ENCODE measurements at places on chromosomes 12 and 14. TPM values are rescaled to one million over a fixed set of nuclear protein-coding genes. Genes with fewer than 3 reads are reported as not detected.
A peak's percentile ranks its signal among the peaks of the same experiment; 100 is the strongest.

The SLCO1C1 gene
- not detected for total RNA-seq

The CLEC4A gene
- total RNA-seq: 0.55 TPM

DNA sequence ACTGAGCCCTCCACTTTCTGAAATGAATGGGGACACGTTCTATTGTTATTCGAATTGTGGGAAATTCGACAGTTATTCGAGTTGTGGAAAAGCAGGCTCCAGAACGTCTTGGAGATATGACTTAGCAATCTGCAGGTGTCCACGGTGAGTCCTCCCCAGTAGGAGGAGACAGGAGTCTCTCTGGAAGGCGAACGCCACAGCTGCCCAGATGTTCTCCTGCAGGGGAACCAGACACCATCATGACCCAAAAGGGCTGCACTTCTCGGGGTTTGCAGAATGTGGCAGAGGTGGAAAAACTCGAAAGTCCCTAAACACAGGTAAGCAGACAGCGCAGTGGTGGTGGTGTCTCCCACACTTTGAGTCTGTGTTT lies 363.6 kb upstream of the SFSWAP start:
- H3K4me3 ChIP-seq: no peak overlapping the region
- H3K27ac ChIP-seq: no peak overlapping the region
- DNase-seq: no peak
- H3K36me3 ChIP-seq: no peaks in the 10 kb centered on the region

- H3K4me3 ChIP-seq: no peak overlapping the region
- peak overlapping the region; percentile 14 for H3K27ac ChIP-seq
- H3K27me3 ChIP-seq: no peaks in the 10 kb centered on the region
- H3K4me1 ChIP-seq: no peaks in the 10 kb centered on the region
- H3K36me3 ChIP-seq: no peaks in the 10 kb centered on the region
These were observed 64.9 kb upstream of the DACT1 start for GRCh38 chr14:58572863-58573262.

GRCh38 chr14:60819575-60819974 lies 85.0 kb downstream of the MNAT1 start:
- no peak for DNase-seq
- no peak overlapping the region for H3K4me3 ChIP-seq
- H3K27me3 ChIP-seq: no peaks in the 10 kb centered on the region

DNA sequence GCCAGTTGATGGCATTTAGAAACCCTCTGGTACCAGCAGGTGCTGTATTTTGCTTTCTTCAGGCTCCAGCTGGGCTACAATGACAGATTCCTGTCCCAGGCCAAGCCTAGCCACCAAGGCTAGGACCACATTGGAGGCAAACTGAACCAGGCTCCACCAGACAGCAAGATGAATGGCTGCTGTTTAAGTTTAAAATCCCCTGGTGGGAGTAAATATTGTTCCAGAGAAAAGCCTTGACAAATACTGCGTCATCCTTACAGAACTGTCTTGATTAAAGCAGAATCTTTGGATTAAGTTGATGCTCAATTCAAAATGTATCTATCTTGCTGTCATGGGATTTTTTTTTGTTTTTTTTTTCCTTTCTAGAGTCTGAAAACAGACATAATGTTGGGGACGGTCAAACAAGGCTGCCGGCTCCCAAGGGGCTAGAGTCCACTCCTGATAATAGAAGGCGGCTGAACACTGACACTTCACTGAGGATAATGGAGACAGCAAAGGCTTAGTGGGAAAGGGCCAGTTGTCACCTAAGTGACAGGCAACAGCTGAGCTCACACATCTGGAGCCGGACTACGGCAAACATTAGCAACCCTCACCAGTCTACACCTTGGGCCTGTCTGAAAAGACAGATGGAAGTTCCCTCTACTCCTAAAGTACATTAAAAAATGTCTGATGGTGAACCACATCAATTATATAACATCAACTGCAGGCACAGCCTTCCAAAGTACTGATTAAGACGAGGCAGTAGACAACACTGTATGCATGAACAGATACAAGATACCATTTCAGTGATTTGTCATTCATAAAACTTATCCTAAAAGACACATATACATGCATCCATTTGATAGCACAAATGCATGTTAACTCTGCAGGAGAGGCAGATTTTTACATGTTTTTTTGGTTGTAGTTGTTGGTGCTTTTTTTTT lies 1.7 kb downstream of the PRICKLE1 start:
- peak overlapping the region; percentile 52 for H3K4me3 ChIP-seq
- peaks cover 59% of the 10 kb centered on the region for H3K27me3 ChIP-seq
- peak overlapping the region; percentile 79 for H3K27ac ChIP-seq
